Activated T-helper 1 cell treated with Interleukin-2 at 50 U/mL for 16 hours (primary cell): ENCODE measurements at places on chromosomes 11 and 22.

GRCh38 chr11:61092908-61093763 lies 9.2 kb upstream of the CD5 start:
- no peak for DNase-seq

- no peak for DNase-seq
These were observed 3898.2 kb upstream of the OR11H1 start for GRCh38 chr22:11629661-11630385.

DNA sequence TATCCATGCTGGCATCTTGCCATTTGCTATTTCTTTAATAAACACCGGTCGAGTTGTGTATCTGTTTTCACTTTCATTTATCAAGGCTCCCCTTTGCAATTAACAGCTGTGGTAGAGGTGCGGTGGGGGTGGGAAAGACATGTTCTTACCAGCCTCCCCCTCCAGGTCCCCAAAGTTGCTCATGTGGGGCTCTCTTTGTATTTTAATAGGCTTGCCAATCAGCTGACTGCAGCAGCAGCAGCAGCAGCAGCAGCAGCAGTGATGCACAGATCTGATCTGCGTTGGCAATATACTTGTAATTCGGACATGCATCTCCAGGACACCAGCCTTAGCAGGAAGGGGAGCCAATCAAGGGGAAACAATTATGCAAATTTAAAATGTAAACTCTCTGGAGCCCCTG lies 40.3 kb upstream of the E2F8 start:
- no peak for DNase-seq

DNA sequence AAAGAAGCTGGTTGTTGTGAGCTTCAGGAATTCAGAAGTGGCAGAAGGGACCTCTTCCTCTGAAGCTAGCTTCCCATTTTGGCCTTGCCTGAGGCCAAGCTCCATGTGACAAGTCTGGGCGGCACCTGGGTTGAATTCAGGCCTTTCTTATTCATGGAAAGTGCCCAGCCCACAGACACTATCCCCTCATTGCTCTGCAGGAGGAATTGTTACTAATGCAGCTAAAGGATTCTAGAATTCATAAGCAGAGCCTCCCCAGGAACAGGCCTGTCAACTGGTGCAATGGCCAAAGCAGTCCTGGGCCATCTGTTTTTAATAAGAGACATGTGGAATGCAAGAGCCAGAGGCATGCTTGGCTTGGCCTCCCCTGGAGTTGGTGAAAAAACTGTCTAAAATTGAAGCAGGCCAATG lies 71.4 kb downstream of the SLC1A2 start:
- no peak for DNase-seq
